ENCODE measurements at places on chromosomes 13 and 19. TPM values are rescaled to one million over a fixed set of nuclear protein-coding genes. Genes with fewer than 3 reads are reported as not detected.

EPS8L1 gene
- polyA plus RNA-seq = 48.0 TPM

CLDN10 gene
- 104 TPM for polyA plus RNA-seq

- DNase-seq = no peak
Measured at GRCh38 chr13:93361703-93362102, 135.1 kb downstream of the GPC6 start.

SIGLEC8 gene
- polyA plus RNA-seq = 0.06 TPM

DNA sequence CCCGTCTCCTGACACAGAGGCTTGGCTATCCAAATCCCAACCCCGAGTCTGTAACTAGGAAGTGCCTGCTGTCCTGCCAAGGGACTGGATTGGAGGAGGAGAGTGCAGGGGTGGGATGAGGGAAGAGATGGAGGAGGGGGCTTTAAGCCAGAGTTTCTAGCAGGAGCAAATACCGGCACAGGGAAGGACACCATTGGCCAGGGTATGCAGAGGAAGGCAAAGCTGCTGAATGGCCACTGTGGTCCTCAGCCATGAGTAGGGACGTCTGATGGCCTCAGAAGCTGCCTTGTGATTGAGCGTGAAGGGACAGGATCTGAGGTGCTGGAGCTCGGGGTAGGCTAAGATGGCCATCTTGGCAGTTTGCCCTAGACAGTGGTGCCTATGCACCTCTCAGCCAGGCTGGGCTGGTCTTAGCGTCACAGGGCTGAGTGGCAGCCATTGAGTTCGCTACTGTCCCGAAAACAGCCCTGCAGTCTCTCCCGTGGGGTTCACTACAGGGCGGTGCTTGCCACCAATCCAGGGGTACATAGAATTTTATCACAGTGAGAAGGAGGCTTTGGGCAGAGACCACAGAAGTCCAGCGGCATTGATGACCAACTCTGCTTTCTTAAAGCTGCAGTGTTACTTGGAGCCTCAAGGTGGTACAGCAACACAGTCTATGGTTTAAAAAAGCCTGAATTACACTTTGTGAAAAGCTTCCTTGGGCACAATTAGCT lies 61.8 kb downstream of the AKAP11 start:
- peak; percentile 12 for DNase-seq

GRCh38 chr13:112486386-112487126 lies 101.4 kb downstream of the TUBGCP3 start:
- DNase-seq = no peak

DNA sequence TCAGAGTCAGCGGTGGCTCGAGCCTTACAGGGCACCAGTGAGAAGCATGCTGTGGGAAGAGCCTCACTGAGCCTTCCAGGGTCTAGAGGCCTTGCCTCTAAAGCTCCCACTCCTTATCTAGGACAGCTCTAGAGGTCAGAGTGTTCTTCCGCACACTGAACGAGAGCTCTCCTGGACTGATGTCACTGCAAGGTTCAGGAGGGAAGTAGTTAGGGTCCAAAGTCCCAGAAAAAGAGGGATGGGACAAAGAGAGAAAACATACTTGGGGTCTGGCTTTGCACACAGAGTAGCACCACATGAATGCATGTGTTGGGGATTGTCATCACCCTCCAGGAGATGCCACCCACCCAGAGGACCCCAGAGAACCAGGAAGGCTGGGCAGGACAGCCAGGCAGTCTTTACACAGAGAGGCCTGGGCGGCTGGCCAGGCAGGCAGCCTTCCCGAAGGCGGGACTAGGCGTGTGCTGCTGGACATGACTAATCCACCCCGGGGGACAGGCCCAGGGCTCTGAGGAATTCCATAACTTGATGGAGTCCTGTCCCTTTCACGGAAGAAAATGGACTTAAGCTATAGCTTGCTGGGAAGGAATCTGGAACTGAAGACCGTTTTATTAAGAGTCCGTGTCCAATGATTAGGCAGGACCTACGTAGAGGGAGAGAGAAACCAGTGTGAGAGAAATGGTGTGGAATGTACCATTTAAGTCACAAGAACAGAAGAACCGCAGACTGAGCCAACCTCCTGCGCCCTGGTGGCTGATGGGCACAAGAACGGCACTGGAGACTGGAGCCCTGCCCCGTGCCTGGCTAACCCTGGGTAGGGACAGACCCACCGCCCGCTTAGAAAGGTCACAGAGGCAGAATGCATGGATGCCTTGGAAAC lies 16.6 kb upstream of the EPHX3 start:
- no peak for DNase-seq

All from renal cortex interstitium (tissue), 15 donors.